ENCODE measurements at places on chromosomes 6 and 20. TPM values are rescaled to one million over a fixed set of nuclear protein-coding genes. Genes with fewer than 3 reads are reported as not detected.

FAM209B gene
- total RNA-seq: not detected

WFDC5 gene
- total RNA-seq: not detected

ZBTB12 gene
- 28.2 TPM for total RNA-seq

DNA sequence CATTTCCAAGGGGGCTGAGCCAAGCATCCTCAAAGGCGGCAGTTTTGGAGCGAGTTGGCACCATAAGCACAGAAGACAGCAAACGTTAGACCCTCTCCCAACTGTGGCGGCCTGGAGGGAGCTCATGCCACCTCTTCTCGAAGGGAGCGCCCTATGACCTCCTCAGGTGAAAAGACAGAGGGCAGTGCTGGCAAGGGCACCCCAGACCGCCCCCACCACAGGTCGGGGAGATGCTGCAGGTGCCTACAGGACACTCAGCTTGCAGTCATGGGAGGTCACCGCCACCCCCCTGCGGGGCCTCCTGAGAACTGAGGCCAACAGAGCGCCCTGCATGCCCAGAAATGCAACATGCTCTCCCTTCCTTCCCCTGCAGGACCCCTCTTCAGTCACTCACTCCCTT lies 45.1 kb upstream of the BHLHE23 start:
- H3K27me3 ChIP-seq: no peaks in the 10 kb centered on the region
- no peaks in the 10 kb centered on the region for H3K36me3 ChIP-seq
- no peak overlapping the region for H3K4me3 ChIP-seq
- H3K27ac ChIP-seq: no peak overlapping the region

- no peak overlapping the region for H3K27ac ChIP-seq
- H3K27me3 ChIP-seq: no peaks in the 10 kb centered on the region
- peak; percentile 50 for DNase-seq
- no peak overlapping the region for H3K4me3 ChIP-seq
- peaks cover 8% of the 10 kb centered on the region for H3K4me1 ChIP-seq
Measured at GRCh38 chr6:90179190-90180169, 117.2 kb downstream of the BACH2 start.

GRCh38 chr20:36506253-36506652 lies 35.1 kb upstream of the MYL9 start:
- no peak overlapping the region for H3K27ac ChIP-seq
- H3K4me3 ChIP-seq: no peak overlapping the region
- DNase-seq: no peak
- H3K4me1 ChIP-seq: no peaks in the 10 kb centered on the region
- peaks cover 72% of the 10 kb centered on the region for H3K36me3 ChIP-seq
- no peaks in the 10 kb centered on the region for H3K27me3 ChIP-seq

GRCh38 chr6:15026832-15027231 lies 219.0 kb upstream of the JARID2 start:
- H3K4me1 ChIP-seq: no peaks in the 10 kb centered on the region
- H3K4me3 ChIP-seq: no peak overlapping the region
- no peak overlapping the region for H3K27ac ChIP-seq
- H3K36me3 ChIP-seq: no peaks in the 10 kb centered on the region
- no peak for DNase-seq
- no peaks in the 10 kb centered on the region for H3K27me3 ChIP-seq

- H3K27ac ChIP-seq: no peak overlapping the region
- no peak for DNase-seq
- no peaks in the 10 kb centered on the region for H3K4me1 ChIP-seq
- no peaks in the 10 kb centered on the region for H3K36me3 ChIP-seq
Measured at GRCh38 chr6:139722530-139722929, 348.1 kb upstream of the CITED2 start.
